Dermis blood vessel endothelial cell (primary cell): ENCODE measurements at places on chromosomes 13 and 19. TPM values are rescaled to one million over a fixed set of nuclear protein-coding genes. Genes with fewer than 3 reads are reported as not detected.

GRCh38 chr13:33259296-33259695, 26.3 kb downstream of the STARD13 start:
- DNase-seq = no peak

DNA sequence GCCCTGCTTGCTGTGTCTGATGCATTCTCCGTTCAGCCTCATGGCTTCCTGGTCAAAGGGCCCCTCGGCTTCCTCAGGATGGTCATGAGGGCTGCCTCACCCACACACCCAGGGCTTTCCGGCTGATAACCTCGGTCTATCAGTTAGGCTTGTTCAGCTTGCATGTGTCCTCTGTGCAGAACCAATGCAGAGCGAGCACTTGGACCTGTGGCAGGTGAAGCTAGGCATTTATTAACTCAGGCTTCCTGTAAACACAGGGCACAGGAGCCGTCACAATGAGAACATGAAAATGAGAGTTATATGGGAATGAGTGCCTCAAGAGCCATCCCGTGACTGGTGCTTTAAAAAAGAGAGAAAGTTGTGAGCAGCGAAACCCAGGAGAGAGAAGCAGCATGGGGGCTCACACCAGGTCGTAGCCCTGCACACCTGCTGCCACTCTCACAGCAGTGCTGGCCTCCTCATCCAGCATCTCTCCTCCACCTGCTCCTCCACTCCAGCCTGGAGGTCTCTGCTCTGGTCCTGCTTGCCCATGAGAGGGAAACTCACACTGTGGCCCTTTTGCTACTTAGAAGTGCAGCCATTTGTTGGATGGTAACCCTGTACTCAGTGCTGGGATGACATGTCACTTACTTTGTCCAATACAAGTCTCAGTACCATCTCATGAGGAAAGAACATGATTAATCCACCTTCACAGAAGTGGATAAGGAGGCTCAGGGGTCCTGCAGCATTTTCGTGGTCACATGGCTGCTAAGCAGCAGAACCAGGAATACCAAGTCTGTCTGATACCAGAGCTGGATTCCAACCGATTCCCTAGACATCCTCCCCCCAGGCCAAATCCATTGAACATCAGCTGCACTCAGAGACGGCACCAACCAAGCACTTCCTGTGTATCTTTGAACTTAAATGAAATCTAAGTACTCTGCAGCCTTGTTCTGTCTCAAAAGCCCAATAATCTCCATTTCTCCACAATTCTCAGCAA, 50.5 kb upstream of the IRS2 start:
- no peak for DNase-seq

GRCh38 chr19:55346725-55347441, 7.2 kb downstream of the KMT5C start:
- no peak for DNase-seq

DNA sequence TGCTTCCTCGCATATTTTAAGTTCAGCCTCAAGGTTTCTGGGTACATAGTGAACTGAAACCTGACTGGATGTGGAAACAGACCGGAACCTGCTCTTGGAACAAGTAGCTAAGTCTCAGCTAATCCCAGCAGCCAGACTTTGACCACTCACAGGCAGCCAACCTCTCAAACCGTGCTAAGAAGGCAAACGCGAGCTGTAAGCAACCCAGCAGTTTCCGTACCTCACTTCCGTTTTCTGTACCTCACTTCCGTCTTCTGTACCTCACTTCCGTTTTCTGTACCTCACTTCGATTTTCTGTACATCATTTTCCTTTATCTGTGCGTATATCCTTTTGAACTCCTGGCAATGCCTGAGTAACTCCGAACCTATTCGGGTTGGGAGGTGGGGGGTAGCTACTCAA, 96.8 kb downstream of the SUCLA2 start:
- peak; percentile 36 for DNase-seq

GRCh38 chr13:25347151-25347550, 24.6 kb upstream of the ATP8A2 start:
- no peak for DNase-seq

- no peak for DNase-seq
Measured at GRCh38 chr19:18399008-18399407, 1.6 kb upstream of the LRRC25 start.

GRCh38 chr13:109844396-109844795, 58.0 kb upstream of the IRS2 start:
- no peak for DNase-seq

DNA sequence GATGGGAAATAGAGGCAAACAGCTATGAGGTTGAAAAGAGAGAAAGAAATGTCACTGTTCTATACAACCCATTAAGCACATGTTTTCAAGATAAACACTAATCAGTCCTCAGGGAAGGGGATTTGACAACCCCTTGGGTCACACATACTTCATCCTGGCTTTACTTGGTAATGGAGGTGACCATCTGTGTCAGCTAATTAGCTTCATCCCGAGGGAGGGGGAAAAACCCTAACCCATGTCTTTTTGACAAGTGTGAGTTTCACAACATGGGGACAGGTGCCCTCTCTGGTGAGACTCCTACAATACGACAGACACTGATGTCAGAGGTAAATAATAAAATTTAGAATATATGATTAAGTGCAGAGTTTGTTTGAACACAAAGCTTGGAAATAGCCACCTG, 43.1 kb downstream of the ZNF611 start:
- no peak for DNase-seq

DNA sequence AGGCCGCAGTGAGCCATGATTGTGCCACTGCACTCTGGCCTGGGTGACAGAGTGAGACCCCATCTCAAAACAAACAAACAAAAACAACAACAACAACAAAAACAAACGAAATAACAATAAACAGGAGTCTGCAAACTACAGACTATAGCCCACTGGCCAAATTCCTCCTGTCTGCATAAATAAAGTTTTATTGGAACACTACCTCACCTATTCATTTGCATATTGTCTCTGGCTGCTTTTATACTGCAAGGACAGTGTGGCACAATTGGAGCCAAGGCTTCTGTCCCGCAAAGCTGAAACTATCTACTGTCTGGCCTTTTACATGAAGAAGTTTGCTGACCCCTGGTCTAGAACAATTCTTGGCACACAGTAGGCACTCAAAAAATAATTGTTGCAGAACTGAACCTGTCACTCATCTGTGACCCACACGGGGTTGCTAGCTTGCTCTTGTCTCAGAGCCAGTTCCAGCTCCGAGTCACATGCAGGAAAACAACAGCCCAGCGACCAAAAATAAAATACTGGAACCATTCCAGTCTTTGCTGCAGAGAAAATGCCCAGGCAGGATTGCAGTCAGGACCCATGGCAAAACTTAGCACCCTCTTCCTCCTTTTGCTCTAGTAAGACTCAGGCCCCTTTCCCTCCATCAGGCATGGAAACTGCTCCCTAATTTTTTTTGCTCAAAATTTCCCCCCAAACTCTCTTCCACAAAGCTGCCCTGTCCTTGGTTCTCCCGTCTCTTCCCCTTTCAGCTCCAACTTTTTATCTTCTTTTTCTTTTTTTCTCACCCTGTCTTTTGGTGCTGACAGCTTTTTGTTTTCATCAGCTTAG, 4.8 kb upstream of the MYH14 start:
- DNase-seq = no peak

GRCh38 chr19:12034198-12034597, 1.3 kb downstream of the ZNF433 start:
- DNase-seq = no peak

DNA sequence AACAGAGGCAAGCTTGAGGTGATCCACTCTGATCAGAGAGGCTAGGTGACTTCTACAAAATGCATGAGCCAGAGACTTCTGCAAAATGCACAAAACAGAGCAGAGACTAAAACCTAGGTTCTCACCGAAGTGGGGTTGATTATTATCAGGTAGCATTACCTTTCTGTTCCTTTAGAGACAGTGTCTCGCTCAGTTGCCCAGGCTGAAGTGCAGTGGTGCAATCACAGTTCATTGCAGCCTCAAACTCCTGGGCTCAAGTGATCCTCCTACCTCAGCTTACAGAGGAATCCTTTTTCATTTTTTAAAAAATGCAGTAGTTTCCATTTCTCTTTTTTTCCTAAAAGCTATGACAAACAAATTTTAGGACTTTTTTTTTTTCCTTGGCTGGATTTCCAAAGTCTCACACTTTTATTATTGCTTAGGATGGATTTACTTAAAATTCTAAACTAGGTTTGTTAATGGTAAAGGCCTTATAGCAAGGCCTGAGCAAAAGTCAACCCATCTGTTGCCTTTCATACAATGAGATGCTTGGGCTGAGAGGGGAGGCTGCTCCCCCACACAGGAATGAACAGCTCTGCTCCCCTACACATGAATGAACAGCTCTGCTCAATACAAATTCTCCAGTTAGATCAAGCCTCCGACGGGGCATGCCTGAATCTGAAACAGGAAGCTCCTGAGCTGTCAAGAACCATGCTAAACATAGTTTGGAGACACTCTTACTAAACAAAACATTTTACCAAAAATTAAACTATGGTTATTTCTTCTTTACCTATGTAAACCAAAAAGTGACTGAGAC, 18.8 kb upstream of the TNFRSF19 start:
- no peak for DNase-seq

DNA sequence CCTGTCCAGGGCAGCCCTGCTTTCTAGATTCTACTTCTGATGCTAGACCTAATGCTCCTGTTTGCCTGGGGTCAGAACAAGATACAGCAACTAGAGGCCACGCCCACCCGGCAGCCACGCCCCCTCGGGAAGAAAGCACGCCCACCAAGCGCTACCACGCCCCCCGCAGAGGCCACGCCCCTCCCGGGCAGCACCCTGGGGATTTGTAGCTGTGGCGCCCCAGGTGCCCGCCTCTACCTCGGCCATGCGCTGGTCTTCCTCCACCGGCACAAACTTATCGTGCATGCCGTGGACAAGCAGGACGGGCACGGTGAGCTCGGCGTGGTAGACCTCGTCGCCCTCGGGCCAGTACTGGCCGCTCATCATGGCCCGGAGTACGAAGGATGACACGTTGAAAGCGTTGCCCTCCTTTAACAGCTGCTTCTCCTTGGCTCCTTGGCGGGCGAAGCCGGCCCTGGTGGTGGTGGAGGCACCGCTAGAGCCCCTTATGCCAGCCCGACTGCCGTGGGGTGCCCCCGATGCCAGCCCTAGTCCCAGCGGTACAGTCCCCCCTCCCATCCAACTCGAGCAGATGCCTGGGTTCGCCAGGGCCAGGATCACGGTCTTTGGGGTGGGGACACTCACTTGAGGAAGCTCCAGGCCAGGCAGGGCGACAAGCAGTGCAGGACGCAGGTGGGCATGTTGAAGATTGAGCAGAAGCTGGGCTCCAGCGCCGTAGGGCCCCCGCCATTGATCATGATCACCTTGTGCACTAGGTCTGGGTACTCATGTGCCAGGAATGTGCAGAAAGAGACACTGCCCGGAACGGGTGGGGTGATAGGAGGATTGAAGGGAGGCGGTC, 9.0 kb downstream of the ABHD8 start:
- DNase-seq = peak; percentile 44

- no peak for DNase-seq
Measured at GRCh38 chr19:24054044-24054935, 32.7 kb upstream of the ZNF254 start.

Gene SMARCA4
- total RNA-seq = 74.2 and 180 TPM in 2 replicates

Gene CYP2A7
- not detected in 2 replicates for total RNA-seq

Gene KLK14
- not detected in 2 replicates for total RNA-seq

Gene ZNF667
- 2.7 and 3.1 TPM in 2 replicates for total RNA-seq
